Ovary (tissue), 10 donors: ENCODE measurements at places on chromosomes 5 and 9. TPM values are rescaled to one million over a fixed set of nuclear protein-coding genes. Genes with fewer than 3 reads are reported as not detected.

GRCh38 chr9:95499847-95500246, 16.9 kb downstream of the PTCH1 start:
- H3K36me3 ChIP-seq: no peaks in the 10 kb centered on the region
- H3K4me3 ChIP-seq: no peak overlapping the region
- no peaks in the 10 kb centered on the region for H3K27me3 ChIP-seq
- DNase-seq: no peak

The ZNF354C gene
- total RNA-seq: 9.4 TPM

The FAM221B gene
- not detected for total RNA-seq

The UBAC1 gene
- total RNA-seq: 34.9 TPM
